ENCODE measurements at places on chromosomes 6 and 20.

DNA sequence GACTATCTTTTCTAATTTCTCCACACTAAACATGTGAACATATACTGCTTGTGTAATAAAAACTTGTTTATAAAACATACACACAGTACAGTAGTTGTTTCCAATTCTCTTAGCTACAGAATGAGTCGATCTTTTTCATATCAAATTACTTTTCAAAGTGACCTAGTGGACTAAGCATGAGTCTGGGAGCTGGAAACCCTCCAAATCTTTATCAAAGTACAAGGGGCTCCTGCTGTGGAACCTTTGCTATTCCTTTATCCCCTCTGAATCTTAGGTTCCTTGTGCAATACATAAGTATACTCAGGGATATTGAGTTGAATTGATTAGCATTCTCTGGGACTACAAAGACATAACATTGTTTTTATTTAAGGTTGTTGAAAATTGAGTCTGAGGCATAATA, 48.7 kb upstream of the TAB2 start:
- no peak for DNase-seq

DNA sequence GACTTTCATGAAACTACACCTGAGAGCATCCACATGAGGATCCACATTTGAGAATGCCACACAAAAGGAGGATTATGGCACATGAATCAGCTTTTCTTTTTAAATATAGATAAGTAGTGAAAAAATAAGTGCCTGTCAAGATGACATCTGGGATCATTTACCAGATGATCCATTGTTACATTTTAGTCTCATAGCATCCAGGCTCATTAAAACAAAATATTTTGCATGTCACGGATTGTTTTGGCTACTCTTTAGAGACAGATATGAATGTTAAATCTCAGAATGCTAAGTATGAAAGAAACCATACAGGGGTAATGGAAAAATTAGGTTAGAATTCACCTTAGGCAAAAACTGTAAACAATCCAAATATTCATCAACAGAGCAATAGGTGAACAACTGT, 66.7 kb downstream of the MYO6 start:
- DNase-seq: no peak

GRCh38 chr20:22568872-22569344, 15.5 kb downstream of the FOXA2 start:
- no peak for DNase-seq

- no peak for DNase-seq
Measured at GRCh38 chr6:160883560-160883959, 108.0 kb upstream of the MAP3K4 start.

- no peak for DNase-seq
Measured at GRCh38 chr6:10478187-10479040, 42.7 kb upstream of the GCNT2 start.
